Stimulated activated CD4-positive, alpha-beta T cell treated with anti-CD3 and anti-CD28 coated beads, TNF-alpha, amount 100 ng/mL, for 4 hours (primary cell): ENCODE measurements at places on chromosomes 7 and 10.

- DNase-seq = no peak
Observed at GRCh38 chr7:71601851-71602250, 469.9 kb downstream of the GALNT17 start.

- no peak for DNase-seq
Observed at GRCh38 chr10:67789769-67790168, 48.2 kb downstream of the DNAJC12 start.

DNA sequence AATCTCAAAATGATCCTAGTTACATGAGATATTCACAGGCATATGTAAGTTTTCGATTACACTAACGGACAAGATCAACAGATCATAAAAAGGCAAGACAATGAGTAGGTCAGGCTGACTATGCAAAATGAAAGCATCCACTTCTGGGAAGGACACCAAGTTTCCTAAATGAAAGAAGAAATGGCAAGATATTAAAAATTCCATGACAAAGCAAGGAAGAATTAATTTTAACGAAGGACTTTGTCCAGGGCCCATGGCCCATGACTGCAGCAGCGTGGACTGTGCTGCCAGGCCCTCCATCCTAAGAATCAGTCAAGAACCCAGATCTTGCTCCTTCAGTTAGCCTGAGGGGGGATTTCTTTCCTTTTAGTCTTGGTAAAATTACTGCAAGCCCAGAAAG is 182.4 kb upstream of the FRMD4A start:
- no peak for DNase-seq

DNA sequence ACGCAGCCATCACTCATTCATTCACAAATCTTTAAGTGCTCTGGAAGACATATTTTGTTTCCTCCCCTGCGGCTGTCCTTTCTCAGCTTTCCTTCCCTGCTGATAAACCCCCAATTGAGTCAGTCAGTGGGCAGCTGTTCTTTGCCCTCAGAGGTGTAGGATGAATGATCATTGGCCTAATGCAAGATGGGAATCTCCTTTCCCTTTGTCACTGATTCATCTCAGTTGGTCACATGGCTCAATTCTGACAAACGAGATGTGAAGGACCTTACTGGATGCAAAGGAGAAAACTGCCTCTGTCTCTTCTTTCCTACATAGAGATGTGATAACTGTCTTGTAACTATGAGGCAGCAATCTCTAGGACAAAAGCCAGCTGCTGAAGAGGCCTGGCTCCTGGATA is 44.6 kb downstream of the COL28A1 start:
- no peak for DNase-seq

DNA sequence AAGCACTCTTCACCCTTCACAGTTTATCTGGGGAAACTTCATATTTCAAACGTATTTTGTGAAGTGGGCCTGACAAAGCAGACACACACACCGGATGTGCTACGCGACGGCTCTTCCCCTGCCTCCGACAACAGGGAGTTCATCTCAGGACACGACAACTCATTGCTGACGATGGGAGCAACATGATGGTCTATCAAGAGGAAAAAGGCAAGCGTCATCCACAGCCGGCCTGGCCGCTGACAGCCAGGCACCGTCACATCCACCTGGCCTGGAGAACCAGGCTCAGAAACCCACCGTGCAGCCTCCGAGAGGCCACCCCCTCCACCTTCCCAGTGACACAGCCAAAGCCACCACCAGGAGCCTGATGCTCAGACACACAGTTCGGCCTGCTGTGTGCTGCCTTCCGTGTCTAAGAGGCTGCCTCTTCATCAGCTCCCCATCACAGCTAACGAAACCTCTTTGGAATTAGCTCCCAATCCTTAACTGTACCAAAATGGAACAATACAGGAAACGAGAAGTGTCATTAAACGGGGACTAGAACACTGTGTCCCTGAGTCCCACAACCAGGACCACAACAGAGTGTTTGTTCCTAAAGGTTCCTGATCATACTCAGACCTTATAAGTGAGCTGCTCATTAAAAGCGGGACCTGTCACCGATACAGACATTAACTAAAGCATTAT is 76.7 kb downstream of the SFMBT2 start:
- DNase-seq = no peak

GRCh38 chr7:27953361-27953760 is 213.4 kb downstream of the TAX1BP1 start:
- no peak for DNase-seq

DNA sequence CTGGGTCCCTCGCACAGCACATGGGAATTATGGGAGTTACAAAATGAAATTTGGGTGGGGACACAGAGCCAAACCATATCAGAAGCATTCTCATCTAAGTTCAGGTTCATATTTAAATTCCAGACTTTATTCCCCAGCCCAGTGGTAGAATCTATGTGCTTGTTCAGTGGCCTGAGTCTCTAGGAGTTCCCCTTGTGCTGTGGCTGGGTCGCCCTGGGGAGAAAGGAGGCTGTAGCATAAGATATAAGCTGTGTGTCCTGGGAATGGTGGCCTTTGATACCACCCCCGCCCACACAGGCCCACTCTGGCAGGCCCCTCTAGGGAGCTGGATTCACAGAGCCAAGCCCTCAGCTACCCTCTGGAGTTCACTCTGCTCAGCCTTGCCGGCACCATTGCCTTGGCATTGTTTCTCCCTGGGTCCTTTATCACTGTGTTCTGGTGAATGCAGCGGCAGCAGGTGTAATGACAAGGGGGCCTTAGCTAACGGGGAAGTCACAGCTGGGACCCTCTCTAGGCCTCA is 64.2 kb downstream of the MINDY4 start:
- DNase-seq = no peak

DNA sequence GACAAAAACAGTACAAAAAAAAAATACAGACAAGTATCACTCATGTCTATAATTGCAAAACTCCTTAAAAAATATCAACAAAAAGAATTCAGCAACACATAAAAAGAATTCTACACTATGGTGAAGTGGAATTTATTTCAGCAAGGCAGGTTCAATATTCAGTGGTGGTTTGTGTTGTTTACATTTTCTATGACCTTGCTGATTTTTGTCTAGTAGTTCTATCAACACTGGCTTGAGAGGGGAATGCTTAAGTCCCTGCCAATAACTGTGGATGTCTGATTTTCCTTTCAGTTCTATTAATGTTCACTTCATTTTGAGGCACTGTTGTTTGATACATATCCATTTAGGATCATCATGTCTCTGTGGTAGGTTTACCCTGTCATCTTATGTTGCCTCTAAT is 58.5 kb downstream of the CADPS2 start:
- DNase-seq = no peak

GRCh38 chr7:56291-56913 is 136.0 kb upstream of the FAM20C start:
- no peak for DNase-seq

DNA sequence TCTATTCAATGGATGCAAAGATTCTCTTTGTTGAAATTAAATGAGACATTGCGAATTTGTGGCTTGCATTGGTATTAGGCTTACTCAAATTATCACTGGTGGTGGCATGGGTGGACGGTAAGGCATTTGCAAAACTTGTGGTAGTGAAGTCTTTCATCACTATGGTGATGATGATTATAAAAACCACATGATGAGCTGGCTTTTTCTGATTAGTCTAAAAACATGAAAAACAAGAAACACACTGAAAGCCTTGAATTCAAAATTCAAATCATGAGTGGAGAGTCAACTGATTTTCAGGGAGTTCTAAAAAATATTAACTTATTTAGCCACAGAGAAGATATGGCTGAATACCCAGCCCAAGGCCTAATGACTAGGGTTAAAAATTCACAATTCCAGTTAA is 99.8 kb upstream of the HGF start:
- no peak for DNase-seq

DNA sequence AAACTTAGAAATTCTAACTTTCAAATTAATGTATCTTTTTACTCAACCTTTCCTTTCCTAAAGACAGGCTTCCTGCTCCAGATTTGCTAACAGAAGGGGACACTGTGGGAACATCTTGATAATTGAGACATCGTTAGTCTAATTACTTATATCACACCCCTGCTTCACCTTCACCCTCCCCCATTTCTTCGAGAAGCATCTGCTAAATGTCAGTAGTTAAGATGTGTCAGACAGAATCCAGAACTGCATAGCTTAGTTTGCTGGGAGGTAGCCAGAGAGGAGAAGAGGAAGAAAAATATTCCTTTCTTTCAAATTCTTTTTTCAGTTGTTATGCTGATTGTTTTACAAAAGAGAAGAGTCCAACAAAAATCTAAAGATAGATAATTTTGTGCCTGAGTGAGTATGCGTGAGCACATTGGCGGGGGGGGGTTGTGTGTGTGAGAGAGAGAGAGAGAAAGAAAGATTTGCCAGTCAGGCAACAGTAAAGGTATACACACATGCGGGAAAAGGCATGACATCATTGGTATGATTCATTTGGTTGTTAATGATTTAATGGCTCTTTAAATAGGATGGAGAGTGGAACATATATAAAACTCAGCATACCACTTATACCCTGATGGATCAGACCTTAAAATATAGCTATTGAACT is 192.4 kb downstream of the PTN start:
- no peak for DNase-seq

DNA sequence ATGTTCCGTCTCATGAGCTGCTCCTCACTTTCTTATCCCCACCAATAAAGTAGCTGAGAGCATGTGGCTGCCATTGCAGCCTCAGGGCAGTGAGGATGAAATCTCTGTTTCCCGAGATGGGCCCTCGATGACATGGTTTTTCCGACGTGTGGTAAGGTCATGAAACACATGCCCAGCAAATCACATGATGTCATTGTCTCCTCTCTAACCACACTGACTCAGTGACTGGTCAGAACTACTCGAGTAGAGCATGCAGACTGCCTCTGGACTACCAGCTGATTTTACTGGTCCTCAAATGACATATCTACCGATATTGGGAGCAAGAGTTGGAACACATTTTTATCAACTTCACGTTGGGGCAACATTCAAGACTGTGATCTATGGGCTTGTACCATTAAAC is 786.1 kb downstream of the CNTNAP2 start:
- no peak for DNase-seq

DNA sequence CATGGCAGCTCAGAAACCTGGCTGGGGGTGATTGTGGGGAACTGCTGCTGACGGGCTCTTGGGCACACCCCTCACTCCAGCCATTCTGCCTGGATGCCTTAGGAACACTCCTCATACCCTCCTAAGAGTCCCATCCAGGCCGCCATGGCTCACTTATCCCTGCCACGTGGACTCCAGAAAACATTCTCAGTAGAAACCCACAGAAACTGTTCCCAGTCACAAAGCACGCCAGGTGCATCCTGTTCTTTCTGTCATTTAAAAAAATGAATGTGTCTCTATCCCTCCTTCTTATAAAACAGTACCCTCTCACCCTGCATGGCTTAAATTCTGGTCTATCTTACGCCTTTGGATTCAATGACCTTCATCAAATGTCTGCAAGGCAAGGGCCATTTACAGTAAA is 177.7 kb downstream of the CUX1 start:
- DNase-seq = no peak

DNA sequence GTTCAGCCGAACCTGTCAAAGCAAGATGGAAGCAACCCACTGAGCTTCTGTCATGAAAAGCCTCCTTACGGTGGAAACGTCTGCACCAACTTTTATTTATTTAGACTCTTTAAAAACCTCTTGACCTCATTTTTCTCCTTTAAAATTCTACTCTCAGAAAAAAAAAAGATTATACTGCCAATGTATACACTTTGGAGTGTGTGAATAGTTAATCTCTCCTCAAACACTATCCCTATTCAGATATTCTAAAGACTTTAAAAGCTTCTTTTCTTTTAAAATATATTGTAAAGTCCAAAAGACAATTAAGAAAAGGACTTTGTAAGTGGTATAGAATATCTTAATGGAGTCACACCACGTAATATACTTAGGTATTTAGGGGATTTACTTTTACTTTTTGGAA is 335.2 kb upstream of the SEMA3D start:
- DNase-seq = no peak

- DNase-seq = no peak
Observed at GRCh38 chr7:41002741-41003610, 699.9 kb downstream of the INHBA start.

DNA sequence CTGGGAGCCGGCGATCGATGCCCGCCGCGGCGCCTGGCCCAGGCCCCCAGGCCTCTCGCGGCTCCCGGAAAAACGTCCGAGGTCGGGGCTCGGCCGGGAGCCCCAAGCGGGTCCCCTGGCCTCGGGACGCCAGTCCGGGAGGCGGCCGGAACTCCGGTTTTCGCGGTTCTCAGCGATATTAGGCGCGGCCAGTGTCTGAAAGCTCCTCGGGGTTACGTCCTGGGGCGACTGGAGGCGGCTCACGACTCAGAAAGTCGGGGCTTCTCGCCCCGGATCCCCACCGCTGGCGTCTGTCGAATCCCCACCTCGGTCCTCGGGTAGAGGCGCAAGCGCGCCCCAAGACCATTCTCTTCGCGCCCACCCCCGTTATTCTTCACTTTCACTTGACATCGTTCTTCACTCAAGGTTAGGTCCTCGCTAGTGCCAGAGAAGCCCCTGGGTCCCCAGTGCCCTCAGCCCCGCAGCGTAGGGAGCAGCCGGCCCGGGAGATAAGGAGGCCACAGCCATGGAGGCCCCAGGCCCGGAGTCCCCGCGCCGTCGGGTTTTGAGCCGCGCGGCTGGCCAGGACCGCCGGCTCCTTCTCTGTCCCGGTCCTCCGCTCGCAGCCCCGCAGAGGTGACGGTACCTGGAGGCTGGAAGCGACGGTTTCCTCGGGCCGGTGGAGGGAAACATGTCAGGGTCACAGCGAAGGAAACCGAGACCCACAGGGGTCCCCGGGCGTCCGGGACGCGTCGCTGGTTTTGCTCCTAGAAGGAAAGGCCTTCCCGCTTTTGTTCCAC is 35.2 kb upstream of the EBLN1 start:
- DNase-seq = no peak

GRCh38 chr7:57216340-57216739 is 84.1 kb upstream of the ZNF479 start:
- no peak for DNase-seq

DNA sequence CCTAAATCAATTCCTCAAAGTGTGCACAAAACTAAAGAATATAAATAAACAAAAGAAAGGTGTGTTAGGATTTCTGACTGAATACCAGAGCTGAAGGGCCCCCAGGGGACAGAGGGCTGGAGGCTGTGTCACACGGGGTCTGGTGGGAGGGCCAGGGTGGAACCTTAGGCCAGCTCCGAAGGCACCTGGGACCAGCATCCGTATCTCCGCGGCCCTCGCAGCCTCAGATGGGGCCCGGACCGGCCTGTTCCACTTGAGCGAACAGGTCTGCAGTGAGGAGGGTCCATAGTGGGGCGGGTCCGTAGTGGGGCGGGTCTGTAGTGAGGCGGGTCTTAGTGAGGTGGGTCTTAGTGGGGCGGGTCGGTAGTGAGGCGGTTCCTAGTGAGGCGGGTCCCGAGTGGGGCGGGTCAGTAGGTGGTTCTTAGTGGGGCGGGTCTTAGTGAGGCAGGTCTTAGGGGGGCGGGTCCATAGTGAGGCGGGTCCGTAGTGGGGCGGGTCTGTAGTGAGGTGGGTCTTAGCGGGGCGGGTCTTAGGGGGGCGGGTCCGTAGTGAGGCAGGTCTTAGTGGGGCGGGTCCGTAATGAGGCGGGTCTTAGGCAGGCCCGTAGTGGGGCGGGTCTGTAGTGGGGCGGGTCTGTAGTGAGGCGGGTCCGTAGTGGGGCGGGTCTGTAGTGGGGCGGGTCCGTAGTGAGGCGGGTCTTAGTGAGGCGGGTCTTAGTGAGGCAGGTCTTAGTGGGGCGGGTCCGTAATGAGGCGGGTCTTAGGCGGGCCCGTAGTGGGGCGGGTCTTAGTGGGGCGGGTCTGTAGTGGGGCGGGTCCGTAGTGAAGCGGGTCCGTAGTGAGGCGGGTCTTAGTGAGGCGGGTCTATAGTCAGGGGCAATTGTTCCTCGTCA is 15.1 kb downstream of the GPR146 start:
- DNase-seq = no peak
